Panc1 (cell line): ENCODE measurements at places on chromosomes 1 and 21. TPM values are rescaled to one million over a fixed set of nuclear protein-coding genes. Genes with fewer than 3 reads are reported as not detected.

DNA sequence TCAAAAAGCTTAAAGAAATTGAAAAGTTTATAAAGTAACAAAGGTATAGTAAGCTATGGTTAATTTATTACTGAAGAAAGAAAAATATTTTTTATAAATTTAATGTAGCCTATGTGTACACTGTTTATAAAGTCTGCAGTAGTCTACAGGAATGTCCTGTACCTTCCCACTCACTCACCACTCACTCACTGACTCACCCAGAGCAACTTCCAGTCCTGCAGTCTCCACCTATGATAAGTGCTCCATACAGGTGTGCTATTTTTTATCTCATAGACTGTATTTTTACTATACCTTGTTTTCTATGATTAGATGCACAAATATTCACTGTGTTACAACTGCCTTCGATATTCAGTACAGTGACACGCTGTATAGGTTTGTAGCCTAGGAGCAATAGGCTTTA lies 106.6 kb downstream of the NR5A2 start:
- no peaks in the 10 kb centered on the region; the same call in 1 of the 2 replicates for H3K4me1 ChIP-seq
- H3K4me3 ChIP-seq, result no peak overlapping the region
- DNase-seq, result no peak

DNA sequence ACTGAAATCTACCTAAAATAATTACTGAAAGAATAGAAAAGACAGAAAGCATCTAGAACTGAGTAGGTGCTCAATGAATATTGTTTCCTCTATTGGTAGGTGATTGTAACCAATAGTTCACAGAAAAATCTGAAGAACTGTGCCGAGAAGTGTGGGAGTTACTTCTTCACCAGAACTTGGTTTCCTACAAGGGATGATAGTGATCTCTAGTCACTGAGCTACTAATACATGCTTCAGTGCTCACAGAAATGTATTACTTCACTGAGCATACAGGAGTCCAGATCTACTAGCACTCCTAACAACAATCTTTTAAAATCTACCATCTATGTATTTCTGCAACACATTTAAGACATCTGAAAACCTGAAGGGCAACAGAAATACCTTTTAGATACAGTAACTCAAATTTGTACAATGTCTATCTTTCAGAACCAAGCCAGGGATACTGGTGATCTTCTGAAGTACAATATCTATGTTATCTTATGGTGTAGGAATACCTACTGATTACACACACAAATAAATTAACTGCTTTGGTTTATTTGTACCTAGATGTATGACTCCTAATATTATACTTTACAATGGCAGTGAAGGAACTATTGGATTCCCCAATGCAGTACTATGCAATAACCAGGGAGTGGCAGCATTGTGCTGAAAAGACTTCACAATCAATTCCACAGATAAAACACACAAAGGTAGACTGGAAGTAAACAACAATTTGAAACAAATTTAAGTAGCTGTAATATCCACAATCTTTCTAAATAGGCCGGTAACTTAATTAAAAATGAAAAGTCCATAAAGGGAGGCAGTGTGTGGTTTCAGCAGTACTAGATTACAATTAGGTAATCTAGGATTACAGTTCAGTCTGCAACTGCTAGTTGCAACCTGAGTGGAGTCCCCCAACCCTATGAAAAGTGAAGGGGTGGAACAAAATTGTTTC lies 243.0 kb downstream of the SLC45A1 start:
- no peaks in the 10 kb centered on the region for H3K36me3 ChIP-seq
- no peaks in the 10 kb centered on the region for H3K27me3 ChIP-seq
- no peak for DNase-seq
- H3K4me3 ChIP-seq, result no peak overlapping the region
- H3K4me1 ChIP-seq, result peaks cover 46% of the 10 kb centered on the region

DNA sequence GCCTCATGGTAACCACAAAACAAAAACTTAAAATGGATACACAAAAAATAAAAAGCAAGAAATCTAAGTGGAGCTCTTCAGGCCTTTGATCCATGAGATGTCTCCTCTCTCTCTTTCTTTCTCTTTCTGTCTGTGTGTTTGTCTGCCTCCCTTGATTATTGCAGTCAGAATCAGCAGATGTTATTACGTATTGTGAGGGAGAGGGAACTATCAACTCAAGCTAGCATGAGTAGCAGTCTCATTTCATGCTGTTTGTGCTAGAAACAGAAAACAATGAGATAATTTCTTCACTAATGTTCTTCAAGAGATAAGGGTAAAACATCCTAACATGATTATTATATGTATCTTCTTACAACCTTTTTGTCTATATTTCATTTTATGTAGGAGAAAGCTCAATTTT lies 103.7 kb upstream of the PDC start:
- H3K4me1 ChIP-seq, result no peaks in the 10 kb centered on the region
- no peaks in the 10 kb centered on the region for H3K27me3 ChIP-seq
- DNase-seq, result no peak

DNA sequence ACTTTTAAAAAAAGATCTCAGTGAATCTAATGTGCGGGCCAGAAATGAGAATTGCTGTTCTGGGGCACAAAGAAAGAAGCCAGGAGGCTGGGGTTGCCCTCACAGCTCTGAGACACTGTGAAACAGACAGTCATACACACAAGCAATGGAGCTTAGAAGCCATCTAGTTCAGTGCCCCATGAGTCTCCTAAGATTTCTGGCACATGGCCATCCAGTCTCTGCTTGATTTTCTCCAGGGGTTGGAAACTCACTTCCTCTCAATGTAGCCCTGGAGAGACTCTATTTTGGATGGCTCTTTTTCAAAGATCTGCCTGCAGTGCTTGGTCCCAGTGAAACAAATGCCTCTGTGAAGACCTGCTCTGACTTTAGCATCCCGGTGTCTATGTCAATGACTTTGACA lies 38.6 kb downstream of the KCNN3 start:
- no peak overlapping the region for H3K4me3 ChIP-seq
- no peak for DNase-seq
- H3K36me3 ChIP-seq, result no peaks in the 10 kb centered on the region

TMPRSS3 gene
- total RNA-seq, result not detected

- no peaks in the 10 kb centered on the region for H3K27me3 ChIP-seq
- peak within 1 kb of the TSS; percentile 65 for H3K4me3 ChIP-seq
- peaks cover 12% of the 10 kb centered on the region for H3K4me1 ChIP-seq
- H3K27ac ChIP-seq, result peak within 1 kb of the TSS; percentile 81
- H3K36me3 ChIP-seq, result peaks cover 6% of the 10 kb centered on the region
Observed at GRCh38 chr1:247331525-247332214, at the start of gene ZNF496. TSS of gene ZNF496 (minus strand) at chr1:247331867. CDS start at chr1:247329578, 2,289 bp downstream.

- H3K36me3 ChIP-seq, result no peaks in the 10 kb centered on the region
- H3K27me3 ChIP-seq, result no peaks in the 10 kb centered on the region; the same call in 1 of the 2 replicates
- no peak overlapping the region for H3K27ac ChIP-seq
- no peak overlapping the region for H3K4me3 ChIP-seq
Observed at GRCh38 chr1:113255038-113255719, 135.1 kb upstream of the MAGI3 start.

- peak overlapping the region; percentile 98 for H3K27ac ChIP-seq
- H3K4me3 ChIP-seq, result peak overlapping the region; percentile 96
- H3K4me1 ChIP-seq, result peaks cover 22% of the 10 kb centered on the region
- no peaks in the 10 kb centered on the region for H3K36me3 ChIP-seq
Observed at GRCh38 chr1:46133781-46134350, 1.4 kb upstream of the PIK3R3 start.

- no peaks in the 10 kb centered on the region for H3K27me3 ChIP-seq
- H3K36me3 ChIP-seq, result no peaks in the 10 kb centered on the region
- H3K4me1 ChIP-seq, result no peaks in the 10 kb centered on the region
- H3K4me3 ChIP-seq, result no peak overlapping the region
Observed at GRCh38 chr1:93324486-93325464, 20.9 kb upstream of the DR1 start.

- H3K27me3 ChIP-seq, result no peaks in the 10 kb centered on the region
- no peaks in the 10 kb centered on the region for H3K4me1 ChIP-seq
- DNase-seq, result no peak
- H3K4me3 ChIP-seq, result no peak overlapping the region
- no peak overlapping the region for H3K27ac ChIP-seq
Observed at GRCh38 chr1:78277253-78277652, 213.5 kb upstream of the PTGFR start.

HRNR gene
- total RNA-seq, result not detected

DNA sequence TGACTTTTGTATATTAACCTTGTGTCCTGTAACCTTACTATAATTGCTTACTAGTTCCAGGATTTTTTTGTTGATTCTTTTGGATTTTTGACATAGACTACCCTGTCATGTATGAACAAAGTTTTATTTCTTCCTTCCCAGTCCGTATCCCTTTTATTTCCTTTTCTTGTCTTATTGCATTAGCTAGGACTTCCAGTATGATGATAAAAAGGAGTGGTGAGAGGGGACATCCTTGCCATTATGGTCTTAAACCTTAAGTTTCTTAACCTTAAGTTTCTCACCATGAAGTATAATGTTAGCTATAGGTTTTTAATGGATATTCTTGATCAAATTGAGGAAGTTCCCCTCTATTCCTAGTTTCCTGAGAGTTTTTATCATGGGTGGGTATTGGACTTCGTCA lies 24.5 kb upstream of the TBX19 start:
- DNase-seq, result no peak
- H3K27ac ChIP-seq, result no peak overlapping the region
- H3K36me3 ChIP-seq, result no peaks in the 10 kb centered on the region

GRCh38 chr1:165259236-165259635 lies 97.3 kb downstream of the LMX1A start:
- H3K27me3 ChIP-seq, result 0 out of 2 replicates have a peak, but pooled peaks cover 3% of the 10 kb centered on the region
- no peaks in the 10 kb centered on the region for H3K4me1 ChIP-seq
- no peak overlapping the region for H3K27ac ChIP-seq
- no peak for DNase-seq
- no peaks in the 10 kb centered on the region for H3K36me3 ChIP-seq
